ENCODE measurements at places on chromosomes 7 and 10.

DNA sequence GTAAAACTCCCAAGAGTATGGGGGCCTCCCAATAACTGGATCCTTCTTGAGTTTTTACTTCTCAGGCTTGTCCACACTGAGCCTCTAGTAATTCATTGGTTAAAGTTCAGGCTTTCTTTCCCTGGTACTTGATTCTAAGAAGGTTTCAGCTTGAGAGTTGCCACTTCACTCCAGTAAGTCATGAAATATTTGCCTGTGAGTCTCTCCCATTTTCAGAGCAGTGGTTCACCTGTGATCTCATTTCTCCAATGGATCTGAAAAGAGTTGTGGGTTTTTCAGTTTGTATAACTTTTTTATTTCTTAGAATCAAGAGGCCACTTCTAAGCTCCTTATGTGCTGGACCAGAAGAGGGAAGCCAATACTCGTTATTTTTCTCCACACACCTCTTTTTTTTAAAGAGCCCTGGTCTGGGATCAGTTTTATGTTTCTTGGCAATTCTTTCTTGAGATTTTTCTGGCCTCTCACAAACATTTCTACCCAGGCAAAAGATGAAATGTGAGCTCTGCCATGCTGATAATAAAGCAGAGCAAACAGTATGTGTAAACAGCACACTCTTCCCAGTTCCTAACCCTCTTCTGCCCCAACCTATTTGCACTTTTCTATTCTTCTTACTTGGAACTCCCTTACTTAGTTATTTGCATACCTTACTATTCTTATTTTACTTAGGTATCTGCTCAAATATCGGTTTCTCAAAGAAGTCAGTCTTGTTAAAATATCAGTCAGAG lies 983.4 kb downstream of the CCSER2 start:
- no peak for DNase-seq

DNA sequence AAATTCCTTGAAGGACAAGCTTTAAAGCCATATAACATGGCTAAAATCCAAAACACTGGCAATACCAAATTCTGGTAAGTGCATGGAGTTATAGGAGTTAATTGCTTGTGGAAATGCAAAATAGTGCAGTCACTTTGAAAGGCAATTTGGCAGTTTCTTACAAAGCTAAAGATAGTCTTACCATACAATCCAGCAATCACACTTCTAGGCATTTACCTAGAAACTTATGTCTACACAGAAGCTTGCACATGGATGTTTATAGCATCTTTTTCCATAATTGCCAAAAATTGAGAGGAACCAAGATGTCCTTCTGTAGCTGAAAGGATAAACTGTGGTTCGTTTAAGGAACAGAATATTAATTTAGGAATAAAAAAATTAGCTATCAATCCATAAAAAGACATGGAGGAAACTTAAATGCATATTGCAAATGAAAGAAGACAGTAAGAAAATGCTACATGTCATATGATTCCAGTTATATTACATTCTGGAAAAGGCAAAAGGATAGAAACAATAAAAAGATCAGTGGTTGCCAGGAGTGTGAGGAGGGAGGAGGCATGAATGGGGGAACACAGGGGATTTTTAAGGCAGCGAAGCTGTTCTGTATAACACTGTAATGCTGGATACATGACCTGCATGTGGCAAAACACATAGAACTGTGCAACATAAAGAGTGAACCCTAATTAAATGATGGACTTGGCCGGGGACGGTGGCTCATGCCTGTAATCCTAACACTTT lies 51.9 kb downstream of the GNAT3 start:
- no peak for DNase-seq

- DNase-seq, result no peak
These were observed 37.7 kb downstream of the CNPY1 start for GRCh38 chr7:155508376-155509358.

- peak; percentile 40 for DNase-seq
These were observed 59.0 kb downstream of the GNA12 start for GRCh38 chr7:2785071-2785500.

GRCh38 chr10:74178042-74178791 lies 27.2 kb downstream of the ADK start:
- no peak for DNase-seq

DNA sequence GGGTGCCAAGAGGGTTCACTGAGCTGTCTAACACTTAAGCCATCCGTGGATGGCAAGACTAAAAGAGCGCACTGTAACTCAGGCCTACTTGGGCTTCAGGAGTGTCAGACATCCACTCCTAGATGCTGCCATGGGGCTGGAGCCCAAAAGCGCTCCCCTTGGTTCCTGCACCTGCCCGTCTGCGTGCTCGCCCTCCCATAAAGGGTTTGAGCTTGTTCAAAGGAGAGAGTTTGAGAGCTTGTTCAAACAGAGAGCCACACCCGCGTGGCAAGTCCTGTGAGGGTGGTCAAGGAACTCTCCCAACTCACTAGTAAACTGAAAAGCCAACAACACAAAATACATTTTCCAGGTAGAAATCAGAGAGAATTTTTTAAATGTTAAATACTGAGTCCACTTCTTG lies 256.7 kb downstream of the SEMA3A start:
- no peak for DNase-seq

GRCh38 chr7:2814186-2814945 lies 29.7 kb downstream of the GNA12 start:
- no peak for DNase-seq

DNA sequence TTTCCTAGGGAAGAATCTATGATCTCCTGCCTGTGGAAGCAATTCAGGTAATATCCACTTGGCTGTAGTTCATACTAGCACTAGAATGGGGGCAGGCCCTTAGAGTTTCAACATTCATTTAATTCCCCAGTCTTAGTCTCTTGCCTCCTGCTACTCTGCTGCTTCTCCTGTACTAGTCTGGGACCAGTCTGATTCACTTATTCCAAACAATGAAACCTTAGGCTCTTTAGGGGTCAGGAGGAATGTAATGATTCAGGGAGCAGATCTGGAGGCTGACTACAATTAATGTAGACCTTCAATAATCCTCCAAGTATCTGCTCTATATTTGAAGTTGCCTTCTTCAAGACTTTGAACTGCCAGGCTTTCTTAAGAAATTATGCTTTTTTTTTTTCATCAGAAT lies 101.8 kb downstream of the GNAT3 start:
- DNase-seq, result no peak

DNA sequence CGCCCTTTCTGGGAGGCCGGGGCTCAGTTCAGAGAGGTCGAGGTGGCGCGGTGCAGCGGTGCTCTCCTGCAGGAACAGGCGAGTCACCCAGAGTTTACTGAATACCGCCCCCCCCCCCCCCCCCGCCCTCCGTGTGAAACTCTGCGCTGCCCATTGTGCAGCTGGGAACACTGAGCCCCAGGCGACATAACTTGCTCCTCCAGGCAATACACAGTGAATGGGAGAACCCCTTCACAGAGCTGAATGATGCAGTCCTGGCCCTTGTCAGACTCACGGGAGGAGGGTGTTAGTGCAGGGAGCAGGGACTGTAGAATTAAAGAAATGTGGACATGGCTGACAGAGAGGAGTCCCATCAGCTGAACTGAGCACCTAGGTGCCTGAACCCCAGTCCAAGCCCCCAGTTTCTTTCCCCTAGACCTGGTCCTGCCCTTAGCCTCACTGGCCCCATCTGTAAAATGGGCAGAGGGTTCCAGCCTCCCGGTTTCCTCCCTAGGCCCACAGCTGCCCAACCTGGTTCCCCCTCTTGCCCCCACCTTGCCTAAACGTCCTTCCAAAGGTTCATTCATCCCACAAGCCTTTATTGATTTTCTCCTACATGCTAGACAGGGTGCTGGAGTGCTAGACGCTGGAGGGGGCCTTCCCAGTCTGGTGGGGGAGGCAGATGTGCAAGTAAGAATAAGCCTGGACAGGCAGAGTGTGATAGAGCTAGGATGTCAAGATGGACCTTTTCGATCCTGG lies 869 bp upstream of the LOXL4 start:
- no peak for DNase-seq

DNA sequence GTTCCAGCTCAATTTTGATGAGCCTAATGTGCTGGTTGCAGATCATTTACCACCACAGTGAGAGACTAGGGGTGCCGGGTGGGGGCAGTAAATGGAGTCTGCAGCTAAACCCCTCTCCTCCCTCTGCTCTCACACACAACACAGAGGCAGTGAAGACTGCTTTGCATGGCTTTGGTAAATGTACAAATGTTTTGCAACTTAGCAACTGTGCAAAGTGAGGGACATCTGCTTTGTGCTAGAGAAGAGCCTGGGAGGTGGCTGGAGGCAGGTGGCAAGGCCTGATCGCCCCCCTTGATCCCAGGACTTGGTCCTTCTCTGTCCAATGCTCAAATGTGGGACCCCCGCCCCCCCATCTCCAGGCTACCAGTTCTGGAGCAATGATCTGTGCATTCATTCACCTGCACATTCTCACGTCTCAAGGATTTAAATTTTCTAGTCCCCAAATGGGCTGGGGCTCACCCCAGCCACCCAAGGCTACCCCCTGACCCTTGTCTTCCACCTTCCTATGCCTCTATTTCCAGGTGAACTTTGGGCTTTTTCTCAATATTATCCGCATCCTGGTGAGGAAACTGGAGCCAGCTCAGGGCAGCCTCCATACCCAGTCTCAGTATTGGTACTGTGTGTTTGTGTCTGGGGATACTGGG lies 11.6 kb downstream of the GHRHR start:
- no peak for DNase-seq

DNA sequence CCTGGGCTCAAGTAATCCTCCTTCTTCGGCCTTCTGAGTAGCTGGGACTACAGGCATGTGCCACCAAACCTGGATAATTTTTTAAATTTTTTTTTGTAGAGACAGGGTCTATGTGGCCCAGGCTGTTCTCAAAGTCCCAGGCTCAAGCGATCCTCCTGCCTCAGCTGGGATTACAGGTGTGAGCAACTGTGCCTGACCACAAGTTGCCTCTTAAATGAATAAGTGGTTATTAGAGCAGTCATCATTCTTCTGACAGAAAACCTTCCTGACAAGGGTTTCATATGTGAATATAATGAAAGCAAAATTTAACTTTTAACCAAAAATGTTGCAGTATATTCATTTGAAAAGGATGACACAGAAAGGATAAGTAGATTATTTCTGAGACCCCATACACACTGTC lies 532.5 kb downstream of the GRM8 start:
- DNase-seq, result no peak

All from GM12878 (cell line).